ENCODE measurements at places on chromosomes 5 and 9. TPM values are rescaled to one million over a fixed set of nuclear protein-coding genes. Genes with fewer than 3 reads are reported as not detected.
A peak's percentile ranks its signal among the peaks of the same experiment; 100 is the strongest.

- no peak for DNase-seq
These were observed 30.9 kb upstream of the SEMA6A start for GRCh38 chr5:116605310-116606070.

DNA sequence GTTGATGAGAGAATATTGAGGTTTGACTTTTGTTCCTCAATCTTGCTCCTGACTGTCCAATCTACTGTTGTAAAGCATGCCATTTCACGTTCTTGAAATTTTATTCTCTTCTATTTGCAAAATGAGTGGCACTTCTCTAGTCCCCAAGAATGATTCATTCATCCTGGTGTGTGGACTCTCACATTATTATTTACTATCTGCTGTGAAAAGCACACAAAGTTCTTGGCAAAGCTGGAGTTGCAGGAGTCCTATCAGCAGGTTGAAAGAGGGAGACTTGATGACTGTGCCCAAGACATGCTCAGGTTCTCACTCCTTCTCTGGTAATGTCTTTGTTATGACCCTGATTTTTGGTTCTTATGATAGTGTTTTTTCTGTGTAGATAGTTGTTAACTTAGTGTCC, 382.6 kb downstream of the DMRTA1 start:
- no peak for DNase-seq

DNA sequence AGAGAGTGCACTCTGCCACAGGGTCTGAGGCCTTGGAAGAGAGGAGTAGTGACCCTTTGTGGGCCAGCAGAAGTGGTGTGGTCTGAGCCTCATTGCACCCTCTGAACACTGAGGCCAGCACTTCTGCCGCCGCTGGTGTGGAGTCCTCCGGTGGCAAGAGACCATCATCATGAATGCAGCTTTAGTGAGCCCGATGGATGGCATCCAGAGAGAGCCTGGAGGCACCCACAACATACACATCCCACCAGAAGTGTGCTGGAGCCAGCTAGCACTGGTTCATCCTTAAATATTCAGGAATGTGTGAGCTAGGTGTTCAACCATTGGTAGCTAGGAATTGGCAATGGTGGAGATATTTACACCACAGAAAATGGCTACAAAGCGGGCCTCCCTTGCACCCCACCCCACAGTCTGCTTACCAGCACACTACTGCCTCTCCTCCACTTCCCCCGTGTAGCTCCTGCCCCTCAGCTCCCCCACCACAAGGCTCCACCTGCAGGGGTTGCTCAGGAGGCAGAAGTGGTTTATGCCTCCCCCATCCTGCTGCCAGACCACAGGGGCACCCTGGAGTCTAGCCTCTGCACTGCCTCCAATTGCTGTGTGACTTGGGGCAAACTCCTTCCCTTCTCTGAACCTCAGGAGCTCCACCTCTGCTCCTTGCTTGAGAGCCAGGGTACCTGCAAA, 16.4 kb downstream of the SLC6A7 start:
- DNase-seq, result no peak

- DNase-seq, result no peak
These were observed 241.6 kb downstream of the ARHGEF28 start for GRCh38 chr5:73867345-73868335.

CCNO gene
- 0.15 TPM for total RNA-seq

GRCh38 chr9:135864447-135865049, 42.8 kb downstream of the CAMSAP1 start:
- peak; percentile 77 for DNase-seq

SPINK7 gene
- not detected for total RNA-seq
